Activated CD4-positive, CD25-positive, alpha-beta regulatory T cell (primary cell): ENCODE measurements at places on chromosomes 1 and 21.

- no peak for DNase-seq
Observed at GRCh38 chr1:147726168-147726567, 34.2 kb downstream of the GJA5 start.

- DNase-seq, result no peak
Observed at GRCh38 chr1:67700220-67700619, 15.2 kb downstream of the GADD45A start.

- DNase-seq, result peak; percentile 42
Observed at GRCh38 chr1:12179111-12179519, 12.3 kb downstream of the TNFRSF1B start.

DNA sequence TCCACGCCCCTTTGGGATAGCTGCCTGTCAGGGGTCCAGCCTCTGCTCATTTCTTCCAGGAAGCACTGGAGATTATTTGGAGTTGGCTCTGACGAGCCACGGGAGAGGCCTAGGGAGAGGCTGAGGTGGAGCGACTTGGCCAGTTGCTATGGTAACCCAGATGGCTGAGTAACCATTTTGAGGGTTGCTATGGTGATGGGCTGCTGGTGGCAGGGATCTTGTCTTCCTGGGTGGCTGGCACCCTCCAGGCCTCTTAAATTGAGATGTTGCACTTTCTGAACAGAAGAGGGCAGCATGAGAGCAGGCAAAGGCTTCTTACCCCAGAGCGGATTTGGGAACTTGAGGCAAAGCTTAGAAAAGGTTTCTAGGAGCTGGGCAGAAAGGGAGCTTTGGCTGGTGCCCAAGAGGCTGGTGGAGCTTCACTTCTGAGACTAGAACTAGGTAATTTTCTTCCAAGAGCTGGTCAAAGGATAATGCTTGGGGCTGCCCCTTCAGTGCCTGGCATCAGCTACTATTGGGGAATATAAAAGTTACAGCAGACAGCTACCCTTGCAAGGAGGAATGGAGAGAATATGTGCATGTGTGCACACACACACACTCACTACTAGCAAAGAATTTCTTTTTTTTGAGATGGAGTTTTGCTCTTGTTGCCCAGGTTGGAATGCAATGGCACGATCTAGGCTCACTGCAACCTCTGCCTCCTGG, 72.5 kb downstream of the NDUFS5 start:
- peak; percentile 32 for DNase-seq

DNA sequence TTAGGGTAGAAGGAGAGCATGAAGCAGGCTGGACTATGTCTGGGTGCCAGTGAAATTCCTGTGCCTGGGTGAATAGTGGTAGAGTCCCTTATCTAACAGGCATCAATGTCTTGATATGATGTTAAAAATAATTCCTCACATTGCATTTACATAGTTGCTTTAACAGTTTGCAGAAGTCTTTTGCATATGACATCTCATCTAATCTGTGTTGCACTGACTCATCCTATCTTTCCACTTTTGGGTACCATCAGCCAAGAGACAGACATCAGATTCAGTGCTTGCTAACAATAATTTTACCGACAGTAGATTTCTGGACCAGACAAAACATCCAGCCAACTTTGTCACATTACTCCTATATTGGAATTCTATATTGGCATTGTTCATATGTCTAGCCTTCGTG, 92.5 kb downstream of the WDR64 start:
- no peak for DNase-seq

DNA sequence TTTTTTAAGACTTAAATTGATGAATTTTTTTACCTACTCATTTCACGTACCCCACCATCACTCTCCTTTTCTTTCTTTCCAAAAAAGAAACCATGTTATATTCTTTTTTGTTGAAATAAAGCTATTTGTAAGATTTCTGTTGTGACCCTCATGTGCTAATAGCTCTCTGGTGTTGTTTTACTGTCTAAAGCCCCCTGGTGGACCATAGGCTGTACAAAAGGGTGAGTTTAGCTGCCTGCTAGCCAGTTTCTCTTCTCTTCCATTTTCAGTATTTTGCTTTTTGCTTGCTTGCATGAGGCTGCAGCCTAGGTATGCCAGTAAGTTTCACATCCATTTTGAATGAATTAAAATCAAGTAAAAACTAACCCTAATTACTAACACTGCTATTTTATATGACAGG, 15.6 kb upstream of the VAMP3 start:
- no peak for DNase-seq

DNA sequence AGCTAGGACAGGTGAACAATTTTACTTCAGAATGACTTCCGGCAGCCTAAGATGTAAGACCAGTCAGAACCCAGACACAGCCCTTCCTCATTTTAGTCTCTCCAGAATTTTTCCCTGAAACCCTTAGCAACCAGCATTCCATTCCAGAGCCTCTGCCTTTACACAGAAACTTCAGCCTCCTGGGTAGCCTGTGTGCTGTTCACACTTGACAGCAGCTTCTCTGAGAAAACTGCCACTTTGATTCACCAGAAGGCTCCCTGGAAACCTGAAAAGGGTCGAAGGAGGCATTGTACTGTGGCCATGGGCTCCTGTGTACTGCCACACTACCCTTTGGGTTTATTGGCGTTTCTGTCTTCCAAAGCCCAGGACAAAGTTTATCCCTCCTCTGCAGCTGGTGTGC, 17.4 kb downstream of the HYI start:
- DNase-seq, result no peak

- no peak for DNase-seq
Observed at GRCh38 chr1:193973428-193973827, 787.0 kb upstream of the B3GALT2 start.

GRCh38 chr1:172638885-172639831, 19.7 kb upstream of the FASLG start:
- peak; percentile 39 for DNase-seq

DNA sequence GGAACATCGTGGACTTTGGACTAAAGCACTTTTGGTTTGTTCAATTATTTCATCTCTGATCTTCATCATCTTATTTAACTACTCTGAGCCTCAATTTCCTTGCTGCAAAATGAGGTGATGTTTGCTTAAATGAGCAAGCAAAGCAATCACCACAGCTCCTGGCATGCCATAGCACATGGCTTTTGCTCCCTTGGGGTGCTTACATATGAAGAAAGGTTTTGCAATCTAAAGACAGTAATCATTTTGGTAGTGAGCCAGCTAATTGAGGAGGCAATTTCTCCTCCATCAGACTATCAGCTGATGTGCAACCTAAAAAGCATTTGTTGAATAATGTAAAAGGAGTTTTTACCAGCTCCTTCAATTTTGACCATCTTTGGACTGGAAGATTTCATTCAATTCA, 68.8 kb upstream of the KCNJ15 start:
- DNase-seq, result no peak

- DNase-seq, result no peak
Observed at GRCh38 chr1:27563341-27563590, 40.7 kb downstream of the AHDC1 start.

DNA sequence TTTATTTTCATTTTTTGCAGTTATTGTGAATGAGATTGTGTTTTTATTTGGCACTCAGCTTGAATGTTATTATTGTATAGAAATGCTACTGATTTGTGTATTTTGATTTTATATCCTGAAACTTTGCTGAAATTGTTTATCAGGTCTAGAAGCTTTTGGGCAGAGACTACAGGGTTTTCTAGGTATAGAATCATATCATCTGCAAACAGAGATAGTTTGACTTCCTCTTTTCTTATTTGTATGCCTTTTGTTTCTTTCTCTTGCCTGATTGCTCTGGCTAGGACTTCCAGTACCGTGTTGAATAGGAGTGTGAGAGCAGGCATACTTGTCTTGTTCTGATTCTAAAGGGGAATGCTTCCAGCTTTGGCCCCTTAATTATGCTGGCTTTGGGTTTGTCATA, 27.3 kb downstream of the ZNF691 start:
- DNase-seq, result no peak

DNA sequence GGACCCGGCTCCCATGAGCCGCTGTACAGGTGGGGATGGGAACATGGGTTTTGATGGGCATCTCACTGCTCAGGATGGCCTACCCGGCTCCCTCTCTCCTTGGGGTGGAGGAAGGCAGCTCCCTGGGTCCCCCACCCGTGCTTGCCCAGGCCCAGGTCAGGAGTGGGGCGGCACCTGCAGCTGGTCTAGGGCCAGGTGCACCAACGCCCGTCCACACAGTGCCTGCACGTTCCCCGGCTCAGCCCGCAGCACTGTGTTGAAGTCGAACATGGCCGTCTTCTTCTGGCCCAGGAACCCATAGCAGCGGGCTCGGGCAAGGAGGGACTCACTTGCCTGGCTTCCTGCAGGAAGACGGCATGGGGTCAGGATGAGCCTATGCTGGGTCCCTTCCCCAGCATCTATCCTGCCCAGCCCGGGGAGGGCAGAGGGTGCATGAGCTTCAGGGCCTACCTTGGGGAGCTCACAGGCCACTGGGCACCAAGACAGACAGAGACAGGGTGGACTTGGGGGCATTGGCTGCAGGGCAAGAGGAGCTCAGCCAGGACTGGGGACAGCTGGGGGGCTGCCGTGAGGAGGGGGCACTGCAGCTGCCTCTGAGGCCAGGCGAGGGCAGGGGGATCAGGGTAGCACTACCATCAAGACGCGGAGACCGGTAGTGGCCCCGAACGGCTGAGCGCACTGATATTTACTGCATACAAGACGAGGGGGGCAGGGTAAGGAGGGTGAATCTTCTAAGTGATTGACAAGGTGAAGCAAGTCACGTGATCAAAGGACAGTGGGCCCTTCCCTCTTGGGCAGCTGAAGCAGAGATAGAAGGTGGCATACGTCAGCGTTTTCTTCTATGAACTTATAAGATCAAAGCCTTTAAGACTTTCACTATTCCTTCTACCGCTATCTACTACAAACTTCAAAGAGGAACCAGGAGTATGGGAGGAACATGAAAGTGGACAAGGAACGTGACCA, 17.8 kb downstream of the TTC34 start:
- DNase-seq, result no peak

GRCh38 chr1:187270256-187270655, 441.5 kb downstream of the PLA2G4A start:
- no peak for DNase-seq

DNA sequence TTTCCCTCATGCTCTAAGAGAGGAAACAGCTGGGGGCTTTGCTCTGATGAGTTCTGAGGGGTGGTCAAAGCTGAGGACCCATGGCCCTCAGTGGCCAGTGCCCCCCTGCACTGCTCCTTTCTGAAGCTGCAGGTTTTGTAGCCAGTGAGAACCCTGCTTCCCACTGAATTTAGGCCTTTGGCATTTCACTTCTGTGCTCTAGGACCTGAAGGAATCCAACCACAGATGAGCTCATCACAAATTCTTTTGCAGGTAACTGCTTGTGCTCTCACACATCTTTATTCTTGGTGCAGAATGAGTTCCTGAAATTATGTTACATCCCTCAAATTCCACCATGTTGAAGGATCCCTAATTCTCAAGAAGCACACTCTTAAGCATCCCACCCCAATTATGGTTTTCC, 248.7 kb upstream of the IRF2BP2 start:
- DNase-seq, result no peak
